ENCODE measurements at places on chromosomes 1 and 21.

GRCh38 chr21:46048926-46049889 lies 48.7 kb upstream of the COL6A2 start:
- no peak for DNase-seq

DNA sequence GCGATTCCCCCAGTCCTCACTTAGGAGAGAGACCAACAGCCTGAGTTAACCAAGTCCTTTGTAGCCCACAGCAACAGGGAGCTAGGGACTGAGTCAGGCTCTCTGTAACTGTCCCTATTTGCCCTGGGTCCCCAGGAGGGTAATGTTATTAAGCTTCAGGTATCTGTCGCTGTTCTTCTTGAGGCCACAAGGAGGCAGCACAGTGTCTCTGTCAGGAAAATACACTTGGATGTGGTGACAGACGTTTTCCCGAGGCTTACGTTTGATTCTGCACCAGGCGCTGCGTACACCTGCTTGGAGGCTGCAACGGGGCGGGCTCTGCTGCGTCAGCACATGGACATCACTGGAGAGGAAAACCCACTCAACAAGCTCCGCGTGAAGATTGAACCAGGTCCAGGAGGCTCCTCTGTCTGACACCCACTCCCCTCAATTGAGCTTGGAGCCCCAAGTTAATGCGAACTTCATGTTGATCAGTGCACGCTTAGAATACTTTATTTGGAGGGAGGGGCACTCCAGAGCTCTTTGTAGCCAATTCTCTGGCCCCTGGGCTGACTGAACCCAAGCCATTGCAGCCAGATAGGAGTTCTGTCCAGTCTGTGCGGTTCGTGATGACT lies 10.7 kb upstream of the ELF3 start:
- DNase-seq = peak; percentile 59

DNA sequence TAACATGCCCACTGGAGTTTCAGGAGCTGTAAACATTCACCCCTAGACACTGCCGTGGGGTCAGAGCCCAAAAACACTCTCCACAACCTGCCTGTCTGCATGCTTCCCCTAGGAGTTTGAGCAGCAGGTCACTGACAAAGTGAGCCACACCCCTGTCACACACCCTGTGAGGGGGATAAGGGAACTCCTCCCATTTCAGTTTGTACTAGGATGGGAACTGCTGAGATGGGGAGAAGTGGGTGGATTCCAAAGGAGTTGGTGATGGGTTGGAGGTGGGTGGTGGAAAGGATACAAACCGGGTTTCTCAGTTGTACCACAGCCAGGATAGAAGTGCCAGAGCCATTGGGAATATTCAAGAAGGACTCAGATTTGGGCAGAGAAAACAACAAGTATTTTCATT lies 140.2 kb downstream of the MIS18A start:
- no peak for DNase-seq

DNA sequence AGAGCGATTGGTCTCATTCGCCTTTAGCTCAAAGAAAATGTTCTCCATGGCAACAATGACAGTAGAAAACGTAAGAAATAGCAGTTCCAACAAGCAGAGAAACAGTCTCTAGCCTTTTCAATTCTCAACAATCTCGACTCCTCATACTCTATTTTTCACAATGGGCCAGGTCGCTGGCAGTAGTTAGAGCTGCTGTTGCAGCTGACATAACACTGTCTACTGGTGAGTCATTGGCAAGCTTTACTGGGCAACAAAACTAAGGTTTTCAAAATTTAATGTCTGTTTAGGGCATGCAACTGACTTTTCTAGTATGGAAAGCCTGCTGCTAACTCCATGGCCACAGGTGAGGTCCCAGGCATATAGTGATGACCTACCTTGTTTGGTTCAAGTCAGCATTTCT lies 221.1 kb upstream of the KAZN start:
- no peak for DNase-seq

DNA sequence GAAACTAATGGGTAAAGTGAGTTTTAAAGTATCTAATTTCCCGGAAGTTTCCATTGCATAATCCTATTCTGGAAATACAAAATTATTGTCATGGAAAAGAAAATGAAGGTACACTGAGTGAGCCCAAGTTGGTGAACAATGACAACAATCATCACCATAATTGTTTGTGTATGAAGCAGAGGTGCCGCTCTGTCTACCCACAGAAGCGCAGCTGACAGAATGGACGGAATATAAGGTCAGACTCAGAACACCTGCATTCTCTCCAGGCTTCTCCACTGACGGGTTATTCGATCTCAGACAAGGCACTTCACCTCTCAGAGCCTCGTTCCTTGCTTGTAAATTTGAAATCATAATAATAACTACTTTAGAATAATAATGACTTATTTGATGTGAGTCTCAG lies 99.1 kb upstream of the NGF start:
- DNase-seq = no peak

- no peak for DNase-seq
Measured at GRCh38 chr1:160129558-160129957, 14.0 kb downstream of the ATP1A2 start.

DNA sequence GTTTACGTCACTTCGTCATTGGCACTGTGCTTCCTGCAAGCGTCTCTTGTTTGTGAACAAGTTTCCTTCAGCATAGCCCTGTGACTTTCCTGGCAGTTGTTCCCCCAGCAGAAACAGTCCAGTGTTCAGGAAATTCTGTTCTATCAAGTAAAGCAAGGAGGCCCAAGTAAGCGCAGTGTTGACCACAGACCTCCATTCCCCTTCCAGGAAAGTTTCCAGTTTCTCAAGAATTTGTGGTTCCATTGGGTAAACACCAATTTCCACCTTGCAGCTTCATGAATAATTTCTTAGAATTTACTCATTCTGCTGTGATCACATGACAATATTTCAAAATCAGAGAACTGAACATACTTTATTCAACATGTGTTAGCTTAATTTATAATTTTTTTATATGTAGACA lies 88.5 kb upstream of the ETV3 start:
- DNase-seq = peak; percentile 28

DNA sequence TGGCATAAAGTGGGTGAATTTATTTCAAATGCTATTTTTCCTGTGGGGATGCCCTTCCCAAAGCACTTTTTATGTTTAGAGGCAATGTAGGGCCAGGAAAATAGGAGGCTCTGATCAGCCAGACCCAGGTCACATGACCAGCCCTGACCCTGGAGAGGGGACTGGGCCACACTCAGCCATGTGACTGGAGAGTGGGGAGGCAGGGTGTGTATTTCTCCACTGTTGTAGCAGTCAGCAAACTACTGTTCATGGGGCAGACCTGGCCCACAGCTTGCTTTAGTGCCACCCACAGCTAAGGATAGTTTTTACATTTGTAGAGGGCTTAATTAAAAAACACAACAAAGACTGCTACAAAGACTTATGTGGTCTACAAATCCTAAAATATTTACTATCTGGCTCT lies 153.8 kb downstream of the ACTL8 start:
- DNase-seq = no peak

GRCh38 chr1:39250460-39251240 lies 46.2 kb downstream of the MACF1 start:
- no peak for DNase-seq

DNA sequence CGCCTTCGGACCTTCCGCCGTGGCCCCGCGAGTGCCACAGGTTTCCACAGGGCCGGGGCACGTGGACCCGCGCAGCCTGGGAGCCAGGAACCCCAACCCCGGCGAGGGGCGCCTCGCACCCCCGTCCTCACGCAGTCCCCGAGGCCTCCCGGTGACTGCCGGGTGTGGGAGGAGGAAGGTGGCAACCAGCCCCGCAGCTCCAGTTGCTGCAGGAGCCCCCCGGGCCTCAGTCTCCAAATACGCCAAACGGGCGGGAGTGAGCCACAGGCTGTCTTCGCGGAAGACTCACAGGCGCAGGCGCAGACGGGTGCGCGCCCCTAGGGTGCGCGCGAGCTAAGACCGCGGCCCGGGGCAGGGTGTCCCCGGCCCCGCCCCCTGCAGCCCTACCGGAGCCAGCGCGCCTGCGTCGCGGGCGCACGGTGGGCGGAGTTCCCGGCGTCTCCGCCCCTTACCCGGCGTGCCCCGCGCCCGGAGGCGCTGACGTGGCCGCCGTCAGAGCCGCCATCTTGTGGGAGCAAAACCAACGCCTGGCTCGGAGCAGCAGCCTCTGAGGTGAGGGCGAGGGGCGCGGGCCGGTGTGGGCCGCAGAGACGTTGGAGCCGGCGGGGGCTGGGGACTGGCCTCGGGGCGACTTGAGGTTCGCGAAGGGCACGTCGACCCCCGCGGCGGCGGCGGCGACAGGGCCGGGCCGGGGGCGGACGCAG lies at the start of gene ARF1:
ARF1 (plus strand) TSS at position 495 of the 704 bp plus-strand sequence. CDS start 14,407 bp downstream, outside the sequence.
- peak; percentile 92 for DNase-seq

GRCh38 chr1:248906753-248907661 lies 972 bp downstream of the PGBD2 start:
- no peak for DNase-seq

DNA sequence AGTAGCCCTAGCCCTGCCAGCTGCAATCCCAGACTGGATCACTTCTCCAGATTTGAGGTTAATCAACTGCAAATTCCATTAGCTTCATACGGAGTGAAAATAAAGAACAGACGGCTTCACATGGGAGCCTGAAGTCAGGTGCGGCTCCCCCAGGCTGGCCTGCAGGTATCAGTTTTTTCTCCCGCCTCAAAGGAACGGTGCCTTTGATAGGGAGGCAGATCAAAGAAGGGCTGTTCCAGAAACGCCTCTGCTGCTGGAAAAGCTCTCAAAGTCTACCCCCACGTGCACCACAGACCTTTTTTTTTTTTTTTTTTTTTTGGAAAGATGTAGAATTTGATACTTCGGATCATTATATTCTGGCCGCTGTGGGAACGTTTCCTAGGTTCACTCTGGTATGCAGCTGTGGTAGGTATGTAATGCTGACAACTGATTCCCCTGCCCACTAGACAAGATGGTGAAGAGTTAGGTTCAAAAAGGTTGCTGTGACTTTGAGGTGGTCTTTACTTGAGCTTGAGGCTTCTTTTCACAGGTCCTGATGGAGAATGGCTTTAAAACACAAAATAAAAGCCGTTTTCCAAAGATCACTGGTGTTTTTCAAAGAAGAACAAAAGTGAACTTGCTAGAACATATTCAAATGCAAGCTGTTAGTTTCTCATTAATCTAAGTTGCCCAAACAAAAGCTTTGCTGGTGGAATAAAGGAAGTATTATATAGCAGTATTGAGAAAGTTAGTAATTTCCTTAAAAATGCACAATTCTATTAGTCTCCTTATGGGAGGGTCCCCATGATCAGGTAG lies 189.0 kb upstream of the NFIA start:
- DNase-seq = no peak

- DNase-seq = no peak
Measured at GRCh38 chr1:24600551-24600950, 42.6 kb upstream of the SRRM1 start.

DNA sequence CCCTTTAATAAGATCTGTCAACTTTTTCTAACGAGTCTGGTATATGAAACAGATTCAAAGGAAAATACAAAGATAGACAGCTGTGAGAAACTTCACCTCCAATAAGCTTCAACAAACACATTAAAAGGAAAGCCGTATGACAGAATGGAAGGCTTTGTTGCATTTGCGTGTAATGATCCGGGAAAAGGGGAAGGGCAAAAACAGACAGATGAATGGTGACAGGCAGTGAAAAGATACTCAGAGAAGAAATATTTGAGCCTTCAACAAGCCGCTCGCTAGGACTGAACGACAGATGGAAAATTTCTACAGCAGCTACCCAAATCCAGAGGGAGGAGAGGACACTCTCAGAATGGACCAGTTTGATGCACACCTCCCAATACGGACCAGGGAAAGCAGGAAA lies 14.9 kb downstream of the COPA start:
- no peak for DNase-seq

DNA sequence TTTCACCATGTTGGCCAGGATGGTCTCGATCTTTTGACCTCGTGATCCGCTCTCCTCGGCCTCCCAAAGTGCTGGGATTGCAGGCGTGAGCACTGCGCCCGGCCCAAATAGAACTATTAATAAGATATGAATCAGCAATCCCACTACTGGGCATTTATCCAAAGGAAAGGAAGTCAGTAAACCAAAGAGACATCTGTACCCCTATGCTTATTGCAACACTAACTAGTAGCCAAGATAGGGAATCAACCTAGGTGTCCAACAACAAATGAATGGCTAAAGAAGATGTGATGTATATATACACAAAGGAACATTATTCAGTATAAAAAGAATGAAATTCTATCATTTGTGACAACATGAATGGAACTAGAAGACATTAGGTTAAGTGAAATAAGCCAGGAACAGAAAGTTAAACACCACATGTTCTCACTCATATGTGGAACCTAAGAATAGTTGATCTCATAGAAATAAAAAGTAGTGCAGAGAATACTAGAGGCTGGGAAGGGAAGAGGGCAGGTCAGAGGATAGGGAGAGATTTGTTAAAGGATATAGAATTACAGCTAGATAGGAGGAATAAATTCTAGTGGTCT lies 48.8 kb downstream of the XPR1 start:
- DNase-seq = no peak

GRCh38 chr21:34186109-34186719 lies 112.8 kb downstream of the MRPS6 start:
- no peak for DNase-seq

DNA sequence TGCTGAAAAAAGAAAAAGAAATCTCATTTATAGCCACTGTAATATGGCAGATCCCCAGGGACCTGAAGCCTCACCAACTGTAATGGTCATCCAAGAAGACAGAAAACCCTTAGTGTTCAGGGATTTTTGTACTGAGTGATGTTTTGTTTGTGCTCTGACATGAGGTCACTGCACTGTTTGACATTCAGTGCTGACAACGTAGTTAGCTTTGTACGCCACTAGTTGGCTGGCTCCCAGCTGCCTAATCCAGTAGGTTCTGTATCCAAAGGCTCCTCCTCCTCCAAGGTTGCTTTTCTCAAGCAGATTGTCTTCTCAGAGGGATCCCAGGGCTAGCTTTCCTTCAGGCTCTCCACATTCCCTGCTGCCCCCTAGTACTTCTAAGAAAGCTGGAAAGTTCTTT lies 9.5 kb upstream of the YRDC start:
- DNase-seq = no peak

DNA sequence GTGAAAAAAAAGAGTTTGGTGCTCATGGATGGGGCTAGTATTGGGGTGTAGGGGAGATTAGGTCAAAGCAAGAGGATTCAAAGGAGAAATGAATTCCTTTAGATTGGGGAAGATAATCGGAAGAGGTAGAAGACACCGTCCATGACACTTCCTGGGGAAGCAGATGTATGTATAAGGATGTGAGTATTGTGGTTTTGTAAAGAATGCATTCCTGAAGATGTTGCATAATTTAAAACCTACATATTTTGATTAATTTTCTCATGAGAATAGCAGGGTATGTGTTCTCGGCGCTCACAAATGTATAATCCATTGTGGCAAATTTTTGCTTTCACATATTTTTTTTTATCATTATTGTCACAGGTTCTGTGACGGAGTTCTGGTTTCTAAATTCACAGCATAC lies 5.5 kb upstream of the LGALS8 start:
- peak; percentile 49 for DNase-seq

DNA sequence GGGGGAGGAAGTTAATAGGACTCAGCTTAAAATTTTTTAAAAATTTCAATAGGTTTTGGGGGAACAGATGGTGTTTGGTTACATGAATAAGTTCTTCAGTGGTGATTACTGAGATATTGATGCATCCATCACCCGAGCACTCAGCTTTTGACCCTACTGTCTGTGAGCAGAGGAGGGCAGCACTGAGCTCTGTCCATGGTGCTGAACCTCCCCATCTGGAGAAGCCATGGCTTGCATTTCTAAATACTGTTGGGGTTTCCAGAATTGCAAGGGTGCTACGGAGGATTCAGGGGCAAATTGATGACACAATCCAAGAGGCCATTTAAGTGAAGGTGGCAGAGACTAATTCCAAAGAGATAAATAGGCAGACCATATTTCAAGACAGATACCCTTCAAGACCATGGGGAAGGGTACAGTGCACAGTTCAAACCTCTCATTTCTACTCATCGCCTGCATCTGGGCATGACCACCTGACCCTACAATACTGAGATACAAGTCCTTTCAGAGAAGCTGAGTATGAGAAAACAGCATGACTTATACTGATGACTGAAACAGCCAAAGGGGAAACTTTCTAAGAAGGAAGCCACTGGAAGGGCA lies 17.2 kb downstream of the SYT2 start:
- DNase-seq = peak; percentile 65

Data from KBM-7 (cell line).